ENCODE measurements at places on chromosomes 11 and 22.

DNA sequence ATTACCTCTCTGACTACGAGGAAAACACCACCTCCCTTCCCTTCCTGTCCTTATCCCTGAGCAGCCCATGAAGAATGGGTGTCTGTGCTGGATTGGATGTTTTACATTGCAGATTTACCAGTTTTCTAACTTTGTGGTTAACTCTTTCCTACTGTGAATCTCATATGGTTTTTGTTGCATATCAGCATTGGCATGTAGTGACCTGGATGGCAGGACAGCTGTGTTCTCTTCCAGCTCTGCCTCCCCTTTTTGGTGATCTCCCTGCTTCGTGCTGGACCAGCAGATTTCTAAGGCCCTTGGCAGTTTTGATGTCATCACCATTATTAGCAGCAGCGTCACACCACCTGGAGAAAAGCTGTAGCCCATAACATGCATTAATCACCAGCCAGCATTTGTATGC, 26.7 kb downstream of the OR6Q1 start:
- no peak for DNase-seq

DNA sequence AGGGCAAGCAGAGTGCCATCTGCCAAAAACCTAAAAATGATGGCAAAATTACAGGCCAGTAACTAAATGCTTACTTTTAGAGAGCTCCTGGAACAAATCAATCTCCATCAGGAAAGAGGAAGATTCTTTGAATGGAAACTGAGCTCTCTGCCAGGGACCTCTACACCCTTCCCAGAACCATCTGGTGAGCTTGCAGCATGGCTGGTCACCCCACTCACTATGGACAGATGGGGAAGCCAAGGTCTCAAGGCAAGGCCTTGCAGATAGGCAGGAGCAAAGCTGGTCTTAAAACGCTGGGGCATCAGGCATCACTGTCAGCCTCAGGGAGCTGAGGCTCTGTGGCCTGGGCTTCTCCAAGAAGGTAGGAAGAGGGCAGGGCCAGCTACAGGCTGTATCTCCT, 36.2 kb downstream of the SERGEF start:
- DNase-seq: no peak

DNA sequence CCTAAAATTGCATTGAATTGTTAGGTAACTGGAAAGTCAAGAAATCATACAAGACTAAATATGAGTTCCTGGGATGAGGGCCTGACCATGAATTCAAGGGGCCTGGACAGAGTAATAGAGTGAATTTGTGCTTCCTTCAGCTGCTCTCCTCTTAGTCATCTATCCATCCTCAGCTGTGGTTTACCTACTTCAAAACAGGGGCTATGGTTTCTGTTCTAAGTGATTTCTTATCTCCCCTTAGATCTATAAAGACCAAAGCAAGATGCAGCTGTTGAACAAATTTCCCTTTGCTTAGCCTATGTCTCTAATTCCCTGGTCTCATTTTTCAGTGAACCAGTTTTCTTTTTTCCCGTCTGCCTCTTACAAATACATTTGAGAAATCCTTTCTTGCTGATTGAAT, 428.5 kb downstream of the FAM181B start:
- no peak for DNase-seq

DNA sequence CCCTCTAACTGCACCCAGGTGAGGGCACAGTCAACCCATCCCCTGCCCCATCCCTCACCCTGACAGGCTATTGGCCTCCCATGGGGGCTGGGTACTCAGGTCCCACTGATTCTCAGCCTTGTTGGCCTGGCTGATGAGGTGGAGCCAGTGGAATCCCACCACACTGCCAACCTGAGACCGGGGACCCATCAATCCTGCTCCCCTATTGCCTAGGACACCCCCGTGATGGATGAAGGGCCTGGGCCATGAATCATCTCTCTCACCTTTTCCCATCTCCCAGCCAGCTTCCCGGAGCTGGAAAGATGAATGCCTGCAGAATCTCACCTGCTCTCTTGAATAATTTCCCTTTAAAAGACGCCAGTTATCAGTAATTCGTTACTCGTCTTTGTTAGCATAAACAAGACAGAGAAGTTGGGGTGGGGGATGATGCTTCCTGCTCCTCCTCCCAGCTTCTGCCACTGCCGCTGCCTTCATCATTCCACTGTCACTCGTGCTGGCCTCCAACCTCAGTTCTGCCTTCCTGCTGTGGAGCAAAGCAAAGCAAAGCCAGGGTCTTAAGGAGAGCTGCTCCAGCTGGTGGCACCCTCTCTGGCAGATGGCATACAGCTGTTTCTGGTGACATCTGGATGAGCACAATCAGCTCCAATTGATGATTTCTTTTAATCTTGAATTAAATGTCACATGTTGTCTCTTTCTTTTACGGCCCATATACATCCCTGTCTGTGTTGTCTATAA, 204.0 kb upstream of the NECTIN1 start:
- DNase-seq: no peak

- no peak for DNase-seq
Observed at GRCh38 chr11:94794287-94795168, 26.4 kb downstream of the AMOTL1 start.

GRCh38 chr22:27829620-27830019, 28.1 kb upstream of the MN1 start:
- DNase-seq: no peak
